ENCODE measurements at places on chromosomes 12 and 14.

GRCh38 chr12:459430-460258 is at the start of gene B4GALNT3:
TSS of gene B4GALNT3 (plus strand) at chr12:459939. CDS start at chr12:460377, 438 bp downstream.
- DNase-seq, result no peak

DNA sequence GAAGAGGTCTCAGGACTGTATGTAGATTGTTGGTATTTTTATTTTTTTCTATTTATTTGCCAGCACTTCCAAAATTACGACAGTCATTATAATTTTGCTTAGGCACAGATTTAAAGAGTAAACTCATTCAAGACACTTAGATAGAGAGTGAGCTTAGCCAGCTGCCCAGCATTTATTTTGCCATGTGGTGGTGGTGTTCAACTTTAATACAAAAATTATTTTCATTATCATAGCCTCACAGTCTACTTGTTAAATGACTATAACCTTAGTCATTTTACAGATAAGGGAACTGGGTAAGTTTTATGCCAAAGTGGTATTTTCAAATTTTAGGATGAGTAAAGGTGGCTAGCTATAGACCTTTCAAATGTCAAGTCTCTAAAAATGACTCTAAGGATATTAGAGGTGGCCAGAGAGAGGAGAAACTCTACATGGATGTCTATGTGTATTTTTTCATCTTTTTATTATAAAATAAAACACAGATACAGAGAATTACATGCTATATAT is 66.7 kb downstream of the LRRC9 start:
- no peak for DNase-seq

GRCh38 chr14:22849212-22849819 is 12.9 kb downstream of the MMP14 start:
- DNase-seq, result no peak

- DNase-seq, result no peak
Measured at GRCh38 chr12:30825341-30825740, 70.6 kb upstream of the CAPRIN2 start.

DNA sequence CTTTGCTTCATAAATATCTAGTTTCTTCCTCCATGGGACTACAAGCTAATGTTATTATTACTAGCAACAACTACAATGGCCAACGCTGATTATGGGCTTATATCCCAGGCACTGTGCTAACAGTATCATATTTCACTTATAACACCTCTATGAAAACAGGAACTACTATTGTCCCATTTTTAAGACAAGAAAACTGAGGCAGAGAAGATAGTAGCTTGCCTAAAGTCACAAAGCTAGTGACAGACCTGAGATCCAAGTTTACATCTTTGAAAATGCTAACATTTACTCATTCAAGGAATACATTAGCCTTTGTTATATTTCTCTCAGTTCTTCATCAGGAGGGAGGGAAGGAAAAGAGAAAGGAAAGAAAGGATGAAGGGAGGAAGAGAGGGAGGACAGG is 32.8 kb downstream of the GIT2 start:
- no peak for DNase-seq

DNA sequence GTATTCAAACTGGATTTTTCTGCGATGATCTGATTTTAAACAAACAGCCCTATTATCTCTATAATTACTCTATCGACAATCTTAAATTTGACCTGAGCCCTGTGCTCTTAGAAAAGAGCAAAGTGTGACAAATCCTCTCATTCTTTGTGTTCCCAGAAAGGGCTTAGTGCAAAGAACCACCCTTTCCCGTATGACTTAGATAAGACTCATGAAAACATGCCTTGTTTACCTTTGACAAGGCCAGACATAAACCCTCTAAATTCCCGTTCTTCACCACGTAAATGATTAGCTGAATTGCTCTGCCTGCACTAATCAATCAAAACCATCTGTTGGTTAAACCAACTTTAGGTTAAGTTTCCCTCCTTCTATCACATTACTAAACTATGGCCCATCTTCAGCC is 285.7 kb upstream of the SEL1L start:
- DNase-seq, result no peak

DNA sequence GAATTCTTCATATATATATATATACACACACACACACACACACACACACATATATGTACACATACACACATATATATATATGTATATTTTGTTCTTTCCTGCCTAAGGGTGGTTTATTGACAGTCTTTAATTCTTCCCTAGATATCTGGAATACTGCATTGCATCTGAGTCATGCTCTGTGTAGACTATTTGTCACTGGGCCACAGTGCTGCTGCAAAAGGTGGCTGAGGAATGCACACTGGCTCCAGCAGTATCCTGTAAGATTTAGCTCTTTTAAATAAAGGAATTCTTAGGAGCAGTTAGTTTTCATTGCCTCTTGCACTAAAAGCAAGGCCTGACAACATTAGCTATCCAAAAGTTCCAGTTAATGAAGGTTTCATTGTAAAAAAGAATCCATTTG is 200.9 kb downstream of the APAF1 start:
- DNase-seq, result no peak

GRCh38 chr14:84108746-84109457 is 1421.0 kb upstream of the FLRT2 start:
- no peak for DNase-seq

- no peak for DNase-seq
Measured at GRCh38 chr12:105445649-105446048, 115.2 kb downstream of the C12orf75 start.

- no peak for DNase-seq
Measured at GRCh38 chr12:47891356-47891755, 13.4 kb downstream of the VDR start.

DNA sequence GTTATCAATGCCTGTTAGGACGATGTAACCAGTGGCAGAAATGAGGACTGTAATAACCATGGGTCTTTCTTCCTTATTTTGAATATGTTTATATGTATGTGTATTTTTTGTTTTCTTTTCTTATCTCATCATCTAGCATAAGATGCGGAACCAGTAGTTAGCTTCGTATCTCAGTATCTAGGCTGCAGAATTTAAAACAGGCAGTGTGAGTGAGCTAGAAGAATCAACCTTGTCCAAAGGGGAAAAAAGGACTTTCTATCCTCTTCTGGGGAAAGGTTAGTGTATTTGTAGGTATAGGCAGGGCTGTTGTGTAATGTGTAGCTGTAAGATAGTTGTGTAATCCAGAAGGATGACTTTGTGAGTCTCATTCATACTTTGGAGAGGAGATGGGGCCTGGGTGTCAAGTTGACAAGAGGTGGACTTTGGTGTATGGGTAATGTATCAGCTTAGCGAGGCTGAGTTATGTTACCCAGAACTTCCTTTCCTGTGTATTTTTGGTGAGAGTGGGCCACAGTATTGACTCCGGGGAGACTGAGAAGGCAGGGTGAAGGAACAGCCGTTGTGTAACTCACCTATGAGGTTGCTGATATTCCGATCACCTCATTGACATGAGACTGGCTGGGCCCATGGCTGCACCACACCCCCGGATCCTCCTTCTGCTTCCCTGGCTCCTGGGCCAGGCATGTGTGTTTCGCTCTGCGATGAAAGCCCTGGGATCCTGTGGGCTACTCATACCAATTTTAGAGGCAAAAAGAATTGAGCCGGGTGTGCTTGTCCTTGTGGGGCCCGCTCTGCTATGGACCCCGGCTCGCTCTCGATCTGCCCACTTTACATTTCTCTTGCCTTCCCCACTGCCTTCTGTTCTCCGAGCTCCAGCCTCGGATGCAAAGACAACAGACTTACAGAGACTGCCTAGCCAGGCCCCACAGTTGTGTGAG is 24.3 kb downstream of the DLK1 start:
- DNase-seq, result no peak

DNA sequence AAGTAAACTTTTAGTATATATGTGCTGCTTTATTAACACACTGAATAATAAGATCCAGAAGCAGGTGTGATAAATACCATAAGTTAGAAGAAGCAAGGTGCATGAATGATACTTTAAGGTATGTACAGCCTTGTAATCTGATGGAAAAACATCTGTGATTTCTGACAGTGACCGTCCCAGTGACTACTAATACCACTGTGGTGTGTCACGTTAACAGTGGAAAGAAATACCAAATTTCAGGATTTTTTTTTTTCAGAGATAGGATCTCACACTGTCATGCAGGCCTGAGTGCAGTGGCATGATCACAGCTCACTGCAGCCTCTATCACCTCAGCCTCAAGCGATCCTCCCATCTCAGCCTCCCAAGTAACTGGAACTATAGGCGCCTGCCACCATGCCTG is 21.5 kb downstream of the SDS start:
- DNase-seq, result no peak

DNA sequence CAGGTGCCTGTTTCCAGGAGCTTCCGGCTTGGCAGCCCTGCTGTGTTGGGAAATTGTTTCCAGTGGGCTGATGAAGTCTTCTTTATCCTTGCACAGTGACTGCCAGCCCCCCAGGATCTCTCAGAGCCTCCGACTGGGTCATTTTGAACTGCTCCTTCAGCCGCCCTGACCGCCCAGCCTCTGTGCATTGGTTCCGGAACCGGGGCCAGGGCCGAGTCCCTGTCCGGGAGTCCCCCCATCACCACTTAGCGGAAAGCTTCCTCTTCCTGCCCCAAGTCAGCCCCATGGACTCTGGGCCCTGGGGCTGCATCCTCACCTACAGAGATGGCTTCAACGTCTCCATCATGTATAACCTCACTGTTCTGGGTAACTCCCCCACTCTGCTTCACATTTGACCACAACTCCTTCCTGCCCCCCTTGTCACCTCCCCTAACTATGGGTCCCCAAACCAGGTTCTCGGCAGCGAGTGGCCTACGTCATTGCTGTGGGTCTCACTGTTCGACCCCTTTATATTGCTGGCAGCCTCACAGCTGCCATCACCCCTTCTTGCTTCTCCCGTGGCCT is 2.3 kb downstream of the LAG3 start:
- no peak for DNase-seq

DNA sequence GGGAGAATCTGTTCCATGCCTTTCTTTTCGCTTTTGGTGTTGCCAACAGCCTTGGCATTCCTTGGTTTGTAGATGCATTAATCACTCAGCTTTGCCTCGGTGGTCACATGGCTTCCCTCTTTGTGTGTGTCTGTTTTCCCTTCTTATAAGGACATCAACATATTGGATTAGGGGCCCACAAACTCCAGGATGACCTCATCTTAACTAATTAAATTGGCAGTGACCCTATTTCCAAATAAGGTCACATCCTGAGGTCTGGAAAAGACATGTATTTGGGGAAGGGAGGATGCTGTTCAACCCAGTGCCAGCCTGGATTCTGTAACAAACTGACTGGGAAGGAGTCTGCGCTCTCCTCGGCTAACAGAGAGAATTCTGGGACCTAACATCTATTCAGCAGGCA is 365.7 kb upstream of the FKBP4 start:
- no peak for DNase-seq

- peak; percentile 35 for DNase-seq
Measured at GRCh38 chr12:22755629-22756028, 130.7 kb downstream of the ETNK1 start.

DNA sequence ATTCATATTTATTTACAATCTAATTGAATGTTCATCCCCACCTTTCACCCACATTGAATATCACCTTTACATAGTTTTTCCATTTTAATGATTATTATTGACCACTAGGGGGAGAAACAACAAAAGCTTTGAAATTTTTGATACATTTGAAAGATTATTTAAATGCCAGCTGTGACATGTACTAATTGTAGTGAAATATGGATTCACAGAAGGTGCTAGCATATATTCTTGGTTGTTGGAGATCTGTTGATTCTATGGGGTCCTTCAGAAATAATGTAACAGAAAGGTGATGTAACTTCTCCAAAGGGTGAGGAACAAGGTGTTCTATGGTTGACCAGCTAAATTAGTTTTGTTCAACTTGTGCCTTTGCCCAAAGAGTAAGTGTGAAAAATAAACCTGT is 22.4 kb upstream of the GPR33 start:
- DNase-seq, result peak; percentile 40

- DNase-seq, result no peak
Measured at GRCh38 chr14:31196839-31197492, 10.6 kb downstream of the HECTD1 start.

GRCh38 chr14:37695866-37696265 is 100.4 kb downstream of the TTC6 start:
- DNase-seq, result no peak

- no peak for DNase-seq
Measured at GRCh38 chr14:47194055-47194454, 481.4 kb downstream of the MDGA2 start.

GRCh38 chr14:51024377-51024776 is 70.5 kb downstream of the TRIM9 start:
- no peak for DNase-seq

- peak; percentile 99 for DNase-seq
Measured at GRCh38 chr14:55191203-55192053, at the start of gene DLGAP5. TSS of gene DLGAP5 (minus strand) at chr14:55191585. CDS start at chr14:55189179, 2,406 bp downstream.

- DNase-seq, result no peak
Measured at GRCh38 chr12:124537525-124538193, 29.8 kb downstream of the NCOR2 start.

GRCh38 chr14:95314609-95315008 is 5.1 kb downstream of the CLMN start:
- no peak for DNase-seq

- DNase-seq, result no peak
Measured at GRCh38 chr14:54798465-54799124, 104.0 kb downstream of the GCH1 start.

DNA sequence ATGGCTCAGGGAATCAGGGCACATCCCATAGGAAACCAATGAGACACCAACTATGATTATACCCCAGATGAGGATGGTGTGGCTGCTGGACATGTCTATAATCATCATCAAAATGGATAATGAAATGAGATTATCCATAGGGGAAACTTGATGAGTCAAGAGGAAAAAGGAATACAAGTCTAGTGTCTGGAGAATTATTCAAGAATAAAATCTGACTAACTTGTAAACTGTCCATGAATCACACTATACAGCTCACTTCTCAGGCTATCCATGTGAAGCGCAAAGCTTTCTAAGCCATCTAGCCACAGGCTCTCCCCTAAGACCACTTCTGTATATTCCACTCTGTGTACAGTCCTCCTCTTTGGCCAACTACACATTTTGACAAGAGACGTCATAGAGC is 52.5 kb downstream of the DUSP16 start:
- DNase-seq, result no peak

- DNase-seq, result no peak
Measured at GRCh38 chr12:81222846-81223592, 145.1 kb downstream of the ACSS3 start.

GRCh38 chr14:77085538-77085937 is 12.5 kb upstream of the CIPC start:
- DNase-seq, result no peak

DNA sequence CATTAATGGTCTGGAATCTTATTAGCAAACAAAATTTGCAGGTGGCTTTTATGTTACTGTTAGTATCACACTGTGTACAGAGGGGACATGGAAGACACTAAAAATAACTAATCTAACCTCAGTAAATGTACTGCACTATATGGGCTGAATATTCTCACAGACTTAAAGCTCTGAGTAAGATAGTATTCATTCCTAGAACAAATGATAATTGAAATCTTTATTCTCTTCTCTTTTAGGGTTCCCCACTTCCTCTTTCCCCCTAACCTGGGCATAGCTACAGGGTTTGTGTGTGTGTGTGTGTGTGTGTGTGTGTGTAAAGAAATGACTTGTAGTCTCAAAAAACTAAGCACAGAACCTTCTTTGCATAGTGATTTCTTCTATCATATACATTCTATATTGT is 21.4 kb upstream of the HECTD1 start:
- no peak for DNase-seq

GRCh38 chr12:70641691-70642090 is 4.5 kb upstream of the PTPRB start:
- DNase-seq, result no peak
